Kidney (tissue), 22 donors: ENCODE measurements at places on chromosomes 2 and 18. TPM values are rescaled to one million over a fixed set of nuclear protein-coding genes. Genes with fewer than 3 reads are reported as not detected.

Gene CACNB4
- 1.3 TPM for polyA plus RNA-seq

Gene HOXD1
- 4.3 TPM for polyA plus RNA-seq

Gene NMUR1
- polyA plus RNA-seq: 1.3 TPM

- no peak for DNase-seq
Observed at GRCh38 chr2:173941567-173941966, 23.6 kb downstream of the SP3 start.

GRCh38 chr18:57925706-57926105 is 118.3 kb upstream of the NEDD4L start:
- no peak for DNase-seq

DNA sequence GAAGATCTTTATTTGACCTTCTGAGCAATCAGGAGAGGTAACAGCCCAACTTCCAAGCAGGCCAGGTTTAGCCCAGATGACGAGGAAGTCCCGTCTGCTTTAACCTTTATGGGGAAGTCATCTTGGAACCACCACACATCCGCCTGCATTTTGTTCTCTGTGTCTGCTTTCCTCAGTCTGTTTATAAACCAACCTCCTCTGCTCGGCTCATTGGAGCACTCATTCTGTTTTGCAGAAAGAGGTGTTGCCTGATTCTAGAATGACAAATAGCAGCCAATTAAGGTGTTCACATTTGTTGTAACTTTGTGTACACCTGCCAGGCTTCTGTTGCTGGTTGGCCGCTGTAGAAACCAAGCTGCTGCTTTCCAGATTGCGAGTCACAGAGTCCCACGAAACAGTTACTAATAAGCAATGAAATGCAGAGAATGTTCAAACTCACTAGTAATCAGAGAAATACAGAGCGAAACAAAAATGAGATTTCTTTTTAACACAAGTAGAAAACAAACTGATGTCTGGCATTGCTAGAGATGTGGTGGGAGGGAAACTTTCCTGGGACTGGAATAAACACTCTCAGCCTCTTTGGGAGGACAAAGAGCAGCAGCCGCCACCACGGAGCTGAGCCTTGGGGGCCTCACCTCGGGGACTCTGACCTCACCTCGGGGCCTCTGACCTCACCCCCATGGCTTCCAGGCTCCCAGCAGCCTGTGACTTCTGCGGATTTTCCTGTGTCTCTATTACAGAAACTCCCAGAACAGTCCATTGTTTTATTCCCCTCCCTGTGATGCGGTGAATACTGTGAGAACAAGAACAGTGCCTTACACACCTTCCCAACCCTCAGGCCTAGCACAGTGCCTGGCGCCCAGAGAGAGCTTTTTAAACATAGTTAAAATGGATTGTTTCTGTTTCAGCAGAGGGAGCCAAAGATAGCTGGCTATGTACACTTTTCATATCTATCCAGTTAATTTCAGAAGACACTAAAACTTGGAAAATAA is 64.0 kb downstream of the MBP start:
- no peak for DNase-seq

- DNase-seq: no peak
Observed at GRCh38 chr2:156145976-156146375, 186.5 kb downstream of the NR4A2 start.

GRCh38 chr2:99868260-99868659 is 274.1 kb downstream of the AFF3 start:
- DNase-seq: no peak

- no peak for DNase-seq
Observed at GRCh38 chr2:118097657-118098056, 9.4 kb downstream of the INSIG2 start.
